Inflammatory macrophage (primary cell): ENCODE measurements at places on chromosomes 16 and 17.

DNA sequence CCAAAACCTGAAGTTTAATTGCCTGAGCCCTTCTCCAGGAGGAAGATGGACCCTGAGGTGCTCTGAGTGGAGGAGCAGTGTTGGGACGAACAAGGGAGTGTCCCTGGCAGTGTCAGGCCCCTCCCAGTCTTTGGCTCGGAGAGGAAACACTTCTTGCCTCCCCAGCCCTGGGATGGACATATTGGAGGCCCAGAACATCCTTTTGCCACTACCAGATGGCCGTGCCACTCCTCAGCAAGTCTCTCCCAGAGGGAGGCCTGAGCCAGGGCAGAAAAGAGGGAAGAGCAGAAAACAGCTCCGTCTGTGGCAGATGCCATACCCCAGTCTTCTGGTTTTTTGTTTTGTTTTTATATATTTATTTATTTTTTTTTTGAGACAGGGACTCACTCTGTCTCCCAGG, 91.5 kb upstream of the CRHR1 start:
- no peak for DNase-seq

- no peak for DNase-seq
Observed at GRCh38 chr16:11614587-11615175, 28.0 kb upstream of the LITAF start.

DNA sequence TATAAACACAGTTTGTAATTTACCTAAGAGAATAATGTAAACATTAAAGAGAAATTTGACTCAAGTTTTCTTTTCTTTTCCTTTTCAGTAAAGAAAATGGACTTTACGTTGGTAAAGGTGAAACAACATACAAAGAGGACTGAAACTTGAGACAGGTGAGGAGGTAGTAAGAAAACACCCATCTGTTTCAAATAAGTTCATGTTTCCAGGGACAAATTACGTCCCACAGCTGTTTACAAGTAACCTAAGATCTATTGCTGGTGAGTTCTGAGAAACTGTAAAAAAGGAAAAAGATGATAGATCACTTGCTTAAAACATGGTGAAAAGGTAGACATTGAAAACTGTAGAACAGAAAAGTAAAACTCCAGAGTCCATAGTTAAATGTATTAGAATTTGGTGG, 4.8 kb upstream of the ABCA5 start:
- no peak for DNase-seq

- DNase-seq, result no peak
Observed at GRCh38 chr17:75003957-75004355, 8.5 kb upstream of the MRPL58 start.

DNA sequence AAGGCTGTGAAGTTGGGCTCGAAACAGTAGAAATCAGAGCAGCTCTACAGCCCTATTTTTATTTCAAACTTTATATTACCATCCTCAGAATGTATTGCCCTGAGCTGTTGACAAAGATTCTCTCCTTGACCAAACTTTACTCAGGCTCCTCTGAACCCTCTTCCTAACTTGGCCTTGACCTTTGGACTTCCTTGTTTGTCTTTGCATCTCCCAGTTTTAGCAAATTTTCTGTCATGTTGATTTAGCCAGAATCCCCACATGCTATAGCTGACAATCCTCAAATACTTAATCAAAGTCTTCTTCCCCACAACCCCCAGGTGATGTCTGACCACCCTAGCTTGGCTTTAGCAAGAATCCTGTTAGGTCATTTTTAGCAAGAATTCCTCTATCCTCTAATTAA, 87.4 kb upstream of the GRIN2A start:
- no peak for DNase-seq

GRCh38 chr16:80147026-80147655, 393.7 kb upstream of the DYNLRB2 start:
- no peak for DNase-seq

DNA sequence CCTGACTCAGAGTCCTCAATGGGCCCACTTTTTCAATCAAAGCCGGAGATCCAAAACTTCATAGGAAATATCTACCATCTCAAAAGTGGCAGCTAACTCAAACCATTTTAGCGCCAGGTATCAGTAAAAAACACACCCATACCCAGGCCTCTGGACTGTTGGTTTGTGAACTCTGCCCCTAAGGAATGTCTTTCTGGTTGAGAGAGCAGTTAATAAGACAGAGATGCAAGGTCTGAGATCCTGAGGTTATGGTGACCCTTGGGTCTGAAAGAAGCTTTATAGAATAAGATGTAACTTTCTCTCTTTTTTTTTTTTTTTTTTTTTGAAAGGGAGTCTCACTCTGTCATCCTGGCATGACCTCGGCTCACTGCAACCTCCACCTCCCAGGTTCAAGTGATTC, 350.5 kb downstream of the SOX9 start:
- DNase-seq, result no peak

- no peak for DNase-seq
Observed at GRCh38 chr16:995783-996182, 14.2 kb downstream of the SOX8 start.

DNA sequence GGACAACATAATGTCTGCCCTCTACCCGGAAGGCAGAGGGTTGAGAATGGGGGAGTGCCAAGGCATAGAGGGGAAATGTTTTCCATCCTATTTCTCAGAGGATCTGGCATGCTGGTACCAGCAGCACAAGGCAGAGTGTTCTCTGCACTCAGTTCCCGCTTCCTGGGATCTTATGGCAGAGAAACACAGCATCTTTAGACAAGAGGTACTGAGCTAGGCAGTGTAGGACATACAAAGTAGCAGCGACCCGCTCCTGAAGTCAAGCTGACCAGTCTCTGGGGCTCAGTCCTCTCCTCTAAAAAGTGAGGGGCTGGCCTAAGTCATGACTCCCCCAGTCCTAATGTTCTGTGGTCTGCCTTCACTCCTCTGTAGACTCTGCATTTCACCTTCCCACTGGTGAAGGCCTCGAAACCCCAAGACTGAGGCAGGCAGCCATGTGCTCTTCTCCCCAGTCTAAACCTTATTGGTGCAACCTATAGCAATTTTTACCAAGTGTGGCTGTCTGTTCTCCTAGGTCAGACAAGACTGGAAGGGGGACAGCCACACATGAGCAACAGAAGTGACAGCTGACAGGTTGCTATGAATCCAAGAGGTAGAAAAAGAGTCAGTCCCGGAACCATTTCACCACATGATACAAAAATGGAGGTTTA, 11.3 kb upstream of the TSPOAP1 start:
- DNase-seq, result peak; percentile 33

DNA sequence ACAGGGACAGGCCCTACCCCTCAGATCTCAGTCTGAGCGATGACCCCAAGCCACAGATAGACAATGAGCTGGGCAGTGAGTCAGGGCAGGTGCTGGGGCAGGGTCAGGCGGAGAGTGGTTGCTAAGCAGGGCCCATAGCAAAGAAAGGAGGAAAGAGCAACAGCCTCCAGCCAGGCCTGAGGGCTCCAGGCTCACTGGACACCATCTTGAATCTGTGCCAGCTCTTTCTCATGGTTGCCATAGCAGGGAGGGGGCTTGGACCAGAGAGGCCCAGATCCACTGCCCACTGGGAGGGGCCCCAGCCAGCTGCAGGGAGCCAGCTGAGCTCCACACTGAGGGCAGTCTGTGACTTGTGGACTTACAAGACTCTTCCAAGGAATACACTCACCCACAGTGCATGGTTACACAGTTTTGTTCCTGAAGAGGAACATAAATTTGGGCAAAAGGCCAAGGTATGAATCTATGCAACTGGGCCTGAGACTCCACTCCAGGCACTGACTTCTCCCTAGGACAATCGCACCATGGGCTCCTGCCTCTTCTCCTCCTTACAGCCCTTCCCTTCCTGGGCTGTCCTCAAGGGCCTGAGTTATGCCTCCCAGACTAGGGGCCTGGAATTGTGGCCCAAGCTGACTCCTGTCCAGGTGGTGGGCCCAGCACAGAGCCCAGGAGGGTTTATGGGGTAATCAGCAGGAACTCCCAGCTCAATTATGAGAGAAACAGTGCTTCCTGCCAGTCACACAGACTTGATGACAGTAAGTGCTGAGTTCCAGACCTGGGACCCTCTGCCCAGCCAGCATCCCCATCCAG, 59.9 kb downstream of the BEAN1 start:
- peak; percentile 81 for DNase-seq

- DNase-seq, result no peak
Observed at GRCh38 chr16:13056607-13057006, 155.2 kb downstream of the SHISA9 start.

- no peak for DNase-seq
Observed at GRCh38 chr16:78127130-78127529, 27.7 kb downstream of the WWOX start.

DNA sequence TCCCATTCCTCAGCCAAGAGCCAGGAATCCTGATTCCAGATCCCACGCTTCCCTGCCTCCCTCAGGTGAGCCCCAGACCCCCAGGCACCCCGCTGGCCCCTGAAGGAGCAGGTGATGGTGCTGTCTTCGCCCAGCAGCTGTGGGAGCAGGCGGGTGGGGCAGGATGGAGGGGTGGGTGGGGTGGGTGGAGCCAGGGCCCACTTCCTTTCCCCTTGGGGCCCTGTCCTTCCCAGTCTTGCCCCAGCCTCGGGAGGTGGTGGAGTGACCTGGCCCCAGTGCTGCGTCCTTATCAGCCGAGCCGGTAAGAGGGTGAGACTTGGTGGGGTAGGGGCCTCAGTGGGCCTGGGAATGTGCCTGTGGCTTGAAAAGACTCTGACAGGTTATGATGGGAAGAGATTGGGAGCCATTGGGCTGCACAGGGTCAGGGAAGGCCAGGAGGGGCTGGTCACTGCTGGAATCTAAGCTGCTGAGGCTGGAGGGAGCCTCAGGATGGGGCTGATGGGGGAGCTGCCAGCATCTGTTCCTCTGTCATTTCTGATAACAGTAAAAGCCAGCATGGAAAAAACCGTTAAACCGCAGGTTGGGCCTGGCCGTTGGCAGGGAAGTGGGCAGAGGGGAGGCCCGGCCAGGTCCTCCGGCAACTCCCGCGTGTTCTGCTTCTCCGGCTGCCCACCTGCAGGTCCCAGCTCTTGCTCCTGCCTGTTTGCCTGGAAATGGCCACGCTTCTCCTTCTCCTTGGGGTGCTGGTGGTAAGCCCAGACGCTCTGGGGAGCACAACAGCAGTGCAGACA, at the start of gene SPN:
TSS of gene SPN (plus strand) at position 232 of the 791 bp plus-strand sequence. CDS start at position 714, 482 bp downstream.
- DNase-seq, result peak; percentile 47
